NCI-H748 treated with DMSO at 0.1 percent for 48 hours (cell line): ENCODE measurements at places on chromosomes 7 and 10.

- no peak for DNase-seq
Observed at GRCh38 chr10:52566471-52567246, 205.9 kb downstream of the MBL2 start.

GRCh38 chr10:104359811-104360210, 6.2 kb downstream of the CFAP58 start:
- no peak for DNase-seq

DNA sequence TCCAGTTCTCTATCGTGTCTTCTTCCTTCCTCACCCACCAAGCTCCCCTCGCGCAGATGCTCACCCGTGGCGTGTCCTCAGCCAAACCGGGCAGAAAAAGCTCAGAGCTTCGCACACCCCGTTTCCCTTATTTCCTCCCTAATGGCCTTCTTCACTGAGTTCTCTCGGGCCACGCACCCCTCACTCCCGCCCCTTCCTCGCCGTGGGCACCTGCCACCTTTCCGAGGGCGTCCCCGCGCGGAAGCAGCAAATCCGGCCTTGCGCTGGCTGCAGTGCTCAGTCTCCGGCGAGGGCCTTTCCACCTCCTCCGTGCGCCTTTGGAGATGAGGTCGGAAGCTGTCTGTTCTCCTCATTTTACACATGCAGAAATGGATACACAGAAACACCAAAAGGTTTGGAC, 12.4 kb upstream of the CALML3 start:
- no peak for DNase-seq

DNA sequence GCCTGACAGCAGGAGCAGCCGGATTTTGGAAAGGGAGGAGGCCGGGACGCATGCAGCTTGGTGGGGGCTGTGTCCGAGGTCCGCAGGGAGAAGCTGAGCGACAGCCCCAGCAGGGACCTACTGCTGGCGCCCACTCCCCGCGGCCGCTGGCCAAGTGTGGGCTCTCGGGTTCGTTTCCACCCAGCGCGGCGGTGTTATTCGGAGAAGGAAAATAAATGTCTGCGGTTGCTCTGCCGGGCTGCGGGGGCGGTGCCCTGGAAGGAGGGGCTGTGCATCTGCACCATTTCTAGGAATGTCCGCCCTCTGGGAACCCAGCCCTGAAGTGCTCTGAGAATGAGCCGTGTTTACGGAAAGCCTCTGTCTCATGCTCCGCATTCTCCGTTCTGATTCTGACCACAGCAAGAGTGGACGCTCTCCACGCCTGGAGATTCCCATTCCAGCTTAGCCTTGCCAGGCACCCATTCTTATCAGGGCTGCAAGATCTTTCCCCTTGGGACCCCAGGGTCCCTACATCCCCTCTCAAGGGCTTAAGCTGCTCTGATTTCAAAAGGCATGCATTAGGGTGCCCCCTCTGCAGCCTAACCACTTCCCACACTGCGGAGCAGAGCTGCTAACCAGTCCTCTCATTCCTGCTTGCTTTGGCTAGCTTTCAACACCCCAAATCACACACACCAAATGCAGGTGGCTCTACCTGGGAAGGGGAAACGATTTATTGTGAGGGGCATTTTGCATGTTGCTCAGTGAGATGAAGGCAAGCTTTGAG, 256.6 kb upstream of the GLI3 start:
- DNase-seq, result no peak

DNA sequence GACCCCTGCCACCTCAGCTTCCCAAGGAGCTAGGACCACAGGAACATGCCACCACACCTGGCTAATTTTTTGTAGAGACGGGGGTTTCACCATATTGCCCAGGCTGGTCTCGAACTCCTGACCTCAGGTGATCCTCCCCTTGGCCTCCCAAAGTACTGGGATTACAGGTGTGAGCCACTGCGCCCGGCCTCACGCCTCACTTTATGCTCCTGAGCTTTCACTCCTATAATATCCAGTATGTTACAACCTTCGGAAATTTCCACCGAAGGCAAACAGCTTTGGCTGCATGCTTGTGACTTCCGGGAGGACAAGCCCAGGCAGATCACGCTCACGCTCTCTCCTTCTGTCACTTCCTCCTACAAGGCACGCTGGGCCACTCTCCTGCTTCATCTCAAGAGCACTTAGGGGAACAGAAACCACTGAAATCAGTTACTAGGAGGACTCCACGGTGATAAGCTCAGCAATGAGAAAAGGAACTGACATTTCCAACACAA, 4.4 kb upstream of the MAD1L1 start:
- no peak for DNase-seq

DNA sequence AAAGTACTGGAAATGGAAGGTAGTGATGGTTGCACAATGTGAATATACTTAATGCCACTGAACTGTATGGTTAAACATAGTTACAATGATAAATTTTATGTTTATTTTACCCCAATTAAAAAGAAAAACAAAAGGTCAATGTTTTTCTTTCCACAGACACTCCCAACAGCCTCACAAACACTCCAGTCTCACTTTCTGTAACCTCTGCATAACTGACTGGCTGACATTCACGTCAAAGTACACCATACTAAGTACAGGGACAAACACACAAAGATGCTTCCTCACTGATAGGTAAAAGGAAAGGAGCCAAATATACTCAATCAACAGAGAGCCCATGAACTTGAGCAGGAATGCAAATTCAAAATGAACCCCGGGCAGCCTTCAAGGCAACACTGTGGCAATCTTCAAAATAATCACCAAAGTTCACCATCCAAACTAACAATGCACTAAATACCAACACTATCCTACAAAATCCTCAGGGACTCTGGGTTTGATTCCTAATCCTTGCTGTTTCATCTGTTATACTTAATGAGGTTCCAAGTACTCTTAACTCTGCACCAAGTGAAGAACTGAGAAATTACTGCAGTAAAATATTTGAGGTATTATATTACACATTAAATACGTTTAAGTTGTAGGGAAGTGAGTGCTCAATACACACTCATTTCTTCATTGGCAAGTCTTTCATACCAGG, 90.8 kb downstream of the ARMH3 start:
- no peak for DNase-seq

- no peak for DNase-seq
Observed at GRCh38 chr10:70602665-70603448, at the start of gene PRF1. TSS of gene PRF1 (minus strand) at chr10:70602741. CDS start at chr10:70600902, 1,839 bp downstream.

DNA sequence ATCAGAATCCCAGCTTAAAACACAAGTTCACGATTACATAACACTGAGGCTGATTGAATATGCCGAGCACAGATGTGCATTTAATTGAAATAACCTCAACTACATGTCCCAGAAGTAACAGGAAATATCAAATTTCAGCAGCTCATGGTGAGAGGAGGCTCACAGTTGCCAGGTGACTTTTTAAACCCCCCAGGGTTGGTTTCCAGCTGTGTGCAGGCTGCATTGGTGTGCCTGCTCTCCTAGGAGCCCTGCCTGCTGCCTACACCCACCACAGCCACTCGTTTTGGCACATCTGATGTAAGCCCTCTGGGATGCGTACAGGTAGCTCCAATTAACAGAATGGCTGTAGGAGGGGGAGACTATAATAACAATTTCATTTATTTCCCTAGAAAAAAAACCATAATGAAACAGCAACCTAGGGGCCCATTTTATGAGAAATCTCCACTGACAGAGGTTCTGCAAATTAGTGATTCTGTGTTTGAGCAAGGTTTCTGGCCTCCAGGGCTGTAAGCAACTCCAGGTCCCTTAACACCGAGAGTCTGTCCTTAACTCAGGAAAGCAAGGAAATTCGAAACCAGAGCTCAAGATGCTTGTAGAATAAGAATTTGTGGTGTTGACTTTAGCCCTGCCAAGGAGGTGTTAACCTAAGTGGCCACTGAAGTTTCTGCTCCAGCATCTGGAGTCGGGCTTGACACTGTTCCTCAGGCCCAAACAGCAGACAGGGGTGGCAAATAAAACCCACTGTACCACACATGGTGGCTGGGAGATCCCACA, 161.9 kb downstream of the BMPER start:
- no peak for DNase-seq

- no peak for DNase-seq
Observed at GRCh38 chr7:25970356-25970755, 181.6 kb upstream of the NFE2L3 start.

DNA sequence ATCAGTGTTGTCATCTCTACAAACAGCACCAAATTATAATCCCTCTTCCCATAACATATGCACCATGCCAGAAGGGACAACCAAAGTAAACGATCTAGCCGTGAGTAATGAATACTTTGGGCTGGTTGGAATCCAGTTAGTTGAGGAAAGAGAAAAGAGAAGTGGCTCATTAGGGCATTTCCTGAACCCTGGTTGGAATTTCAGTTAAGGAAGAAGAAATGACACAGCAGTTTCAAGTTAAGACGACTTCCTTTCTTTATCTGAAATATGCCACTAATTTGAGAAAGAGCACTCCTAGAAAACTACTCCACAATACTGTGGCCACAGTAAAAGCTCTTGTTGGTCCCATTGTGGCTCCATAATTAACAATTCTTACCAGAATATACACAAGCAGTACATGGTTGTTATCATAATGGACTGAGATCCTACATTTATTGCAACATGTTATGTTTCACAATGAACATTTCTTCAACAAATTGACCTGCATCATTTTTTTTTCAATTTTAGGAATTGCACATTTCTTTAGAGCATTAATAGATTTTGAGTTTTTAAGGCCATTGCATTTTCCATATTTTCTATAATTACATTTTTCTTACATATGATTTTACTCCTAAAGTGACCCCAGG, at the start of gene TFEC:
TFEC (minus strand) TSS at position 113 of the 626 bp plus-strand sequence. CDS start 46,322 bp downstream, outside the sequence.
- DNase-seq, result no peak

DNA sequence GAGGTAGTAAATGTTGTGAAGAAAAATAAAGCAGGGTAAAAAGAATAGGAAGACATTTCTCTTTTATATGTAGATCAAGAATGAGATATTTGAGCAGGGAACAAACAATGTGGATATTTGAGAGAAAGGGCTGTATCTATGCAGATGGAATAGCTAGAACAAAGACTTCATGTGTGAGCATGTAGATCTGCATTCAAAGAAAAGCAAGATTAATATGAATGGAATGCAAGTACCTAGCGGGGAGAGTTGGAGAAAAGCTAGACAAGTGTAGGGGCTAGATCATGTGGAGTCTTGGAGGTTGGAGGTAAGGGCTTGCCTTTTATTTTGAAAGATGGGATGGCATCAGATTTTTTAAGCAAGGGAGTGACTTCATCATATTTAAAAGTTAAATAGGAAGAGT, 27.1 kb downstream of the SHOC2 start:
- DNase-seq, result no peak
